GM12892 (cell line): ENCODE measurements at places on chromosomes 12 and 14.

DNA sequence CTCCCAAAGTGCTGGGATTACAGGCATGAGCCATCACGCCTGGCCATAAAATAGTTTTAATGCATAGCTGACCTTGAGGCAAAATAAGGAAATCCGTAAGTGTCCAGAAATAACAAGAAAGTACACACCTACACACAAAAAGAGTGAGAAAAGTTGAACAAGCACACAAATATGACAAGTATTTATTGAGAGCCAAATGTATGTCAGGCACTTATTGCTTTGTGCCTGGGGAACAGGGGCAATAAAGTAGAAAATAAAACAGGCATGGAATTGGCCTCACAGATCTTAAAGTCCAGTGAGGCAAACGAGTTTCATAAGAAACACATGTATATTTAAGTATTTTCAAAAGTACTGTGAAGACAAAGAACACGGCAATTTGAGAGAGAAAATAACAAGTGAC lies 103.7 kb downstream of the ERGIC2 start:
- DNase-seq = no peak

- no peak for DNase-seq
Observed at GRCh38 chr14:83071888-83072501, 1538.3 kb upstream of the SEL1L start.

DNA sequence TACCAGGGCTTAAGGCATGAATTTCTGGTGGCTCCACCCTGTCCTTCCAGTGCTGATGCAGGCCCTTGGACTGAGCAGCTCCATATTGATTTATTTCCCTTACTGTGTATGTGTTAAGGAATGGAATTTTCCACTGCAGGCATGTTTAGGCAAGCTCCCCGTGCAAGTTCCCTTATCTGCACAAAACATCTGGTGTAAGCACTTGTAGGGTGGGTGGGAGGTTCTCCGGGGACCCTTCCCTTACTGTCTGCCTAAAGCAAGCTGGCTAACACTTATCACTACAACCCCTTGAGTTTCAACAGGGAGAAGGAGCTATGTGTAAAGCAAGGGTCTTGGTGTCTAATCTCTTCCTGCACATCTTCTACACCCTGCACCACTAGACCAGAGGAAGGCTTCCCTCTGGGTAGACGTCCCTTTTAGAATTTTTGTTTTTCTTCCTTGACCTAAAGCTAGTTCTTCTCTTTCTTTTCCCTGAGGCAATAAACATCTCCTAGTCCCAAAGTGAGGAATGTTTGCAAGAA lies 22.0 kb upstream of the DRAM1 start:
- DNase-seq = no peak

- DNase-seq = no peak
Observed at GRCh38 chr14:104817930-104818713, 17.2 kb downstream of the ZBTB42 start.

DNA sequence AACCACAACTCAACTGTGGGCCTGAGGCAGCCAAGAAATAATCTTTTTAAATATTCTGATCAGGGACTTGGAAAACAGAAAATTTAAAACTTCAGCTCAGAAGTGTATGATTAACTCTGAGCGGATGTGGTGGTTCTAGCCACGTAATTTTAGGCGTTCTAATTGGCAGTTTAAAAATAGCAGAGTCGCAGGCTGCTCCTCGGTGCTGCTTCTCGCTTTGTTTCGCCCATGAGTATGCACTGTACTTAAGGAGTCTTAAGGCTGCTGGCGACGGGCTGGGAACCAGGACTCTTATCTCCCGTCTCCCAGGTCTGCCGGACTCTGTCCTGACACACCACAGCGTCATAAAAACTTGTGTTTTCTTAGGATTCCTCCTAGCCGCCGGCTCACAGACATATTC lies 113.4 kb upstream of the PELI2 start:
- no peak for DNase-seq

GRCh38 chr14:23125011-23125410 lies 6.0 kb upstream of the CEBPE start:
- DNase-seq = no peak

DNA sequence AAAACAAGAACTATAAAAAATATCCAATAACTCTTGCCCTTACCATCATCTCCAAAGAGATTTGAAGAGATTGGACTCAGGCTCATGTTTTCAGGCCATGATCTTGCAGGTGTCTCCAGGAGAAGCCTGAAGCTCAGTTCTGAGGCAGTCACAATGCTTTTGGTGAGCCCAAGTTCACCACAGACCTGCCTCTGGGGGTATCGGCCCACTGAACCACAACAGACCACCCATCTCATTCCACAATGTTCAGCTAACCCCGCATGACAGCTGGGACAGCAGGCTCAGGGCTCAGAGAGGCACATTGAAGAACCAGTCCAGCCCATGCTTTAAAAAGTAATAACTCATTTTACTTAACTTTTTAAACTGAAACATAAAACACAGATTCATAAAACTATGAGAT lies 28.3 kb upstream of the APOLD1 start:
- DNase-seq = no peak

DNA sequence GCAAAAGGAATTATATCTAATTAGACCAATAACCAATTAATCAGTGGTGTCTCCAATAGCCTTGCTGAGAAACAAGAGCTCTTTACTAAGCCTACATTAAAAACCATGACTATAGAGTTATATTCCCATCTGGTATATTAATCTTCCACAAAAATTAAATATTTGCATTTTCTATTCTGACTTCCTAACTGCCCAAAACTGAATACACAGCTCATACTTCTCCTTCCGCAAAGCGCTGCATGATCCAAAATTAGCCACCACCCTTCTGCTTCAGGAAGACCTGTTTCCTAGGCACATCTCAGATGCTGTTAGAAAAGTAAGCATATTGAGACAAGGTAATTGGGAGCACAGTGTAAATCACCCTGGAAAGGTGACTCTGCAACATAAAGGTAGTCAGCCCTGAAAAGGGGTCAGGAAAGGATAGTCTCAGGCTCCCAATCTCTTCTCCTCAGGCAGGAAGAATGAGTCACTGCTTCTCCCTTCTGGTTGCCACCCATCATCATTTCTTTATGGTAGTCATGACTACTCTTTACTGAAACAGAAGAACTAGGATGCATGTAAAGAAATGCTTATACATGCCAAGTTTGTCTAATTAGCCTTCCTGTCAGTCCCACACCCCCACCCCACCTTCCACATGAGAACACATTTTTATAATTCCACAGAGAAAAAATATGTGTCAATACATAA lies 54.3 kb downstream of the PLCZ1 start:
- no peak for DNase-seq

DNA sequence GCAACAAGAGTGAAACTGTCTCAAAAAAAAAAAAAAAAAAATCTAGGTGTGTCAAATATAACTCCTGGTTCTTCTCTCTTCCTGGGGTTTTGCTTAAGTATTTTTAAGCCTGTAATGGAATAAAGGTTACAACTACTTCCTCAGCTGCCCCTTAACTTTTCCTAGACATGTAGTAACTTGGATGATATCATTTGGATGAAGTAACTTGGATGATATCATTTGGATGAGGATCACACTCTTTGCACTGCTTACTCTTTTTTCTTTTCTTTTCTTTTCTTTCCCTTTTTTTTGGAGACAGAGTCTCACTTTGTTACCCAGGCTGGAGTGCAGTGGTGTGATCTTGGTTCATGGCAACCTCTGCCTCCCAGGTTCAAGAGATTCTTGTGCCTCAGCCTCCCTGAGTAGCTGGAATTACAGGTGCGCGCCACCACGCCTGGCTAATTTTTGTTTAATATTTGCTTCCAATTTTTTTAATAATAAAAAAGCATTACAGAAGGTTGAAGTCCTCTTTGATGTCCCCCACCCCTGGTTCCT lies 775 bp upstream of the FAM186A start:
- no peak for DNase-seq

GRCh38 chr14:39372656-39373055 lies 59.6 kb downstream of the FBXO33 start:
- DNase-seq = no peak

DNA sequence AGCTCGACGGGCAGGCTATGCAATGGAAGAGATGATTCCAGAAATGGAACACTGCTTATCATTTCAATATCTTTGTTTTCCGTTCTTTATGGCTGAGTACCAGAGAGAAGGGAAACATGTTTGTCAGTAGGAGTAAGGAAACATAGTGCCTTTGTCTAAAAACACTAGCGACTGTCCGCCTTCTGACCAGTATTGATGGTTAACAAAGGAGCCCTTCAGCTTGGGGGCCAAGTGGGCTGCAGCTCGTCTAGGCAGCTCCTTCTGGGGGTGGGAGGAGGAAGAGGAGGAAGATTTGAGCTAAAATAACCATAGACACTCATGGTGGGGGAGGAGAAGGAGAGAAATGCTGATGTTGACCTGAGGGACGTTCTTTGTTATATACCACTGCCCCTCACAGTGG lies 15.0 kb downstream of the COQ5 start:
- DNase-seq = no peak

DNA sequence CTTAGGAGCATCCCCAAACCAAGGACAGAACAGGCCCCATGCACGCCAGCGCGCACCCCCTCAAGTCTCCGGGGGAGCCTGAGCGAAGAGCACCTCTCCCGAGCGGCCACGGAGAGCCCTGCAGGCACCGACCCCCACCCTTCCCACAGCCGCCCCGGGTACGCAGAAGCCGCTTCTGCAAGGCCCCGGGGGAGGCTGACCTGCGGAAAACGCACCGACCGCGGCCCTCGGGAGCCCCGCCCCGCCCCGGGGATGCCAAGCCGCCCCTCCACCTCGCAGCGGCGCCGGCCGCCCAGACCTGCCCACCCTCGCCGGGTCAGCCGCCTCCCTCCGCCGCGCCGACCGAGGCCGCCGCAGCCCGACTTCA lies 385 bp downstream of the CAPRIN2 start:
- DNase-seq = peak; percentile 13

GRCh38 chr14:55084401-55085059 lies 33.1 kb downstream of the MAPK1IP1L start:
- DNase-seq = no peak
